Activated CD4-positive, alpha-beta memory T cell treated with anti-CD3 and anti-CD28 coated beads, Interleukin-2, amount 10 ng/mL, durations not matched to agents 7 days and 5 days (primary cell): ENCODE measurements at places on chromosomes 6 and 20.

DNA sequence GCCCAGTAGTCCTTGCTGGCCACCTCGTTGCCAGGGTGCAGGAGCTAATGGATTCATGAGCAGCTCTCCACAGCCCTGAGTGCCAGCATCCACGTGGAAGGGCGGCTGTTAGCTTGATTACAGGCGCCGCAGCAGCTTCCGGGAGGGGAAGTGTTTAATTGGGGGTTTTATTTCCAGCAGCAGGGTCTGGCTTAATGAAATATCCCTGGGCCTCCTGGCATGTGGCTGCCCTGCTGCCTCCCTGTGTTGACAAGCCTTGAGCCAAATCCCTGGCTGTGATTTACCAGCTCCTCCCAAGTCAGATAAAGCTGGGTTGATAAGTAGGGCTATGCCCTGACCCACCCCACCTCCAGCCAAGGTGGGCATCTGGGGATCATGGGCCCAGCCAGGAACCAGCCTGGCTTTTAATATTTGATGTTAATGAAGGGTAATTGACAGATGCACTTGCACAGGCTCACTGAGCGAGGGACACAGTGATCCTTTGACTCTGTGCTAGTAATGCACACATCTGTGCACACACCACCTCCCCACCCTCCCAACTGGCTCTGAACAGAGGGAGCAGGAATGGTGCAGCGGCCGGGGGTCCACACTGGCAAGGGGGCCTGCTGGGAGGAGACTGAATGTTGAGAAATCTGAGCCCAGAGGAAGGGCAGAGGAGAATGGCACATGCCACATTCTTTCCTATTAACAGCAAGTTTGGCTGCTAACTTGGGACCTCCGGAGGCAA lies 13.6 kb downstream of the GLP1R start:
- no peaks in the 10 kb centered on the region for H3K36me3 ChIP-seq
- DNase-seq: no peak
- no peak overlapping the region for H3K27ac ChIP-seq
- H3K27me3 ChIP-seq: peaks cover 7% of the 10 kb centered on the region

GRCh38 chr6:168013250-168013915 lies 15.9 kb downstream of the KIF25 start:
- DNase-seq: no peak
- H3K36me3 ChIP-seq: peaks cover 3% of the 10 kb centered on the region
- no peak overlapping the region for H3K4me3 ChIP-seq
- peaks cover 1% of the 10 kb centered on the region for H3K27me3 ChIP-seq
- no peak overlapping the region for H3K27ac ChIP-seq
- no peaks in the 10 kb centered on the region for H3K4me1 ChIP-seq

- no peaks in the 10 kb centered on the region for H3K27me3 ChIP-seq
- H3K4me1 ChIP-seq: no peaks in the 10 kb centered on the region
- no peak for DNase-seq
- H3K36me3 ChIP-seq: no peaks in the 10 kb centered on the region
These were observed 8.2 kb upstream of the SLC2A12 start for GRCh38 chr6:134060491-134061106.

- H3K36me3 ChIP-seq: peaks cover 79% of the 10 kb centered on the region
- H3K4me1 ChIP-seq: peaks cover 7% of the 10 kb centered on the region
- no peak overlapping the region for H3K4me3 ChIP-seq
- H3K27ac ChIP-seq: peak overlapping the region; percentile 29
- H3K27me3 ChIP-seq: no peaks in the 10 kb centered on the region
These were observed 18.2 kb downstream of the TRIM26 start for GRCh38 chr6:30194797-30195690.

DNA sequence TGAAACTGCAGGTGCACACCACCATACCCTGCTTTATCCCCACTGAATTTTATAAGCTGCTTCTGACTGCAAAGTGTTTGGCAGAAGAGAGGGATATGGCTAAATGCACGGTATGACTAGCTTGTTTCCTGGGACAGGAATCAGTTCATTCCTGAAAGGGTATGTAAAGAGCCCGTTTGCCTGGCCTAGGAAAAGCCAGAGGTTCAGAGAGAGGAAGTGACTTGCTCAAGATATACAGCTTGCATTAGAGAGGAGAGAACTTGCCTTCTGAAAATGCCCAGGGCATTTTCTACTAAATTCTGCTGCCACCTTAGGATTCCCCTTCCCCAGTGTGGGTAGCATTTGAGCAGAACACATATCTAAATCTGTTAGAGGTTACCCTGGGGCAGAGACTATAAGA lies 683 bp upstream of the GCNT2 start:
- H3K4me1 ChIP-seq: peaks cover 3% of the 10 kb centered on the region
- no peak for DNase-seq
- H3K4me3 ChIP-seq: no peak overlapping the region
- no peak overlapping the region for H3K27ac ChIP-seq

DNA sequence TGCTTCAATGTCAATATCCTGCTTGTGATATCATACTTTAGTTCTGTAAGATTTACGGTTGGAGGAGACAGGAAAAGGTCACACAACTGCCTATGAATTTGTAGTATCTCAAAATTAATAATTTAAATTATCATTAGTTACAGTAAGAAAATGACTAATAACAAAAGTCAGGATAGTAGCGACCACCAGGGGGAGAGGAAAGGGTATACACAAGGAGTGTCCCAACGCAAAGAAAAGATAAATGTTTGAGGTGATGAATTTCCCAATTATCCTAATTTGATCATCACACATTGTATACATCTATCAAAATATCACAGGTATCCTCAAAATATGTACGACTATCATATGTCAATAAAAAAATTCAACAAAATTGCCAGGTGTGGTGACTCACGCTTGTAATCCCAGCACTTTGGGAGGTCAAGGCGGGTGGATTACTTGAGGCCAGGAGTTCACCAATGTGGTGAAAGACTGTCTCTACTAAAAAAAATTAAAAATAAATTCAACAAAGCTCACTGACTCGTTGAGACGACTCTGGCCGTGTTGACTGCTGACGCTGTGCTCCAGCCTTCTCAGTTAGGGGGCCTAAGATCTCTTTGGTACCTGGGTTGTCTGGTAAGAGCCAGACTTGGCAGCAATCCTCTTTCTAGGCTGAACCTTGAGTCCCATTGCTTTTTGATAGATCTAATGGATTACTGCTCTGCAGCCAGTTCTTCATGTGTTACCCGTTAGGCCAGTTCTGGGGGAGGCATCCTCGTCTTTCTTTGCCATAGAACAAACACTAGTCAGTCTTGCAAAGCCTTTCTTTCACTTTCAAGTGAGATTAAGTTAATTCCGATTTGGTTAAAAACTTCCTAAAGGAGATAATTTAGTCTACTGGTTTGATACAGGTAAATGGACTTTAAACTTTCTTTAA lies 9.0 kb upstream of the OVOL2 start:
- H3K4me3 ChIP-seq: no peak overlapping the region
- H3K4me1 ChIP-seq: no peaks in the 10 kb centered on the region
- no peaks in the 10 kb centered on the region for H3K36me3 ChIP-seq
- no peak overlapping the region for H3K27ac ChIP-seq
- H3K27me3 ChIP-seq: peaks cover 16% of the 10 kb centered on the region

- H3K27ac ChIP-seq: no peak overlapping the region
- H3K4me1 ChIP-seq: no peaks in the 10 kb centered on the region
- DNase-seq: no peak
- H3K36me3 ChIP-seq: no peaks in the 10 kb centered on the region
- H3K27me3 ChIP-seq: peaks cover 2% of the 10 kb centered on the region
- H3K4me3 ChIP-seq: no peak overlapping the region
These were observed 84.5 kb upstream of the QKI start for GRCh38 chr6:163329991-163330390.

- H3K27me3 ChIP-seq: no peaks in the 10 kb centered on the region
- peaks cover 11% of the 10 kb centered on the region for H3K4me1 ChIP-seq
- peak overlapping the region; percentile 88 for H3K4me3 ChIP-seq
- H3K27ac ChIP-seq: peak overlapping the region; percentile 67
- DNase-seq: no peak
These were observed 632 bp downstream of the PRKN start for GRCh38 chr6:162726947-162727321.

GRCh38 chr20:40232273-40232672 lies 456.8 kb downstream of the MAFB start:
- H3K36me3 ChIP-seq: no peaks in the 10 kb centered on the region
- no peaks in the 10 kb centered on the region for H3K27me3 ChIP-seq
- no peak overlapping the region for H3K4me3 ChIP-seq
- H3K27ac ChIP-seq: no peak overlapping the region
- DNase-seq: no peak

DNA sequence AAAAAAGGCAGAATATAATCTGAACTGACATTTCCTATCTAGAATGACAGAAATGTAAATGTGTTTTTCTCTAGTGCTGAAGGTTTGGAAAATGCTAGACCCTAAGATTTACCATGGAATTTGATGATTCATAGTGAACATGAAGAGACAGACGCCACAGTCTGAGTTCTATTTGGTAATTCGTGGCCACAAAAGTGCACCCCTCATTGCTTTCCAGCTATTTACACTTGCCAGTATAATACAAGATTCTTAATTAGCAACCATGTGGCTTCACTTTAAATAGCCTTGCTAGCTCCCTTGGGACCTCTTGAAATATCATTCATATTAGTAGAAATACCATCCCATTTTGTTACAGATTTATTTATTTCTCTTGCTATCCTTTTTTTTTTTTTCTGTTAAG lies 636.8 kb downstream of the PRKN start:
- no peaks in the 10 kb centered on the region for H3K27me3 ChIP-seq
- no peak overlapping the region for H3K4me3 ChIP-seq
- H3K36me3 ChIP-seq: no peaks in the 10 kb centered on the region

- DNase-seq: peak; percentile 49
- no peaks in the 10 kb centered on the region for H3K36me3 ChIP-seq
- H3K4me1 ChIP-seq: peaks cover 4% of the 10 kb centered on the region
- no peak overlapping the region for H3K4me3 ChIP-seq
- H3K27ac ChIP-seq: no peak overlapping the region
- no peaks in the 10 kb centered on the region for H3K27me3 ChIP-seq
These were observed 1760.2 kb upstream of the DEFB115 start for GRCh38 chr20:29497261-29497671.

DNA sequence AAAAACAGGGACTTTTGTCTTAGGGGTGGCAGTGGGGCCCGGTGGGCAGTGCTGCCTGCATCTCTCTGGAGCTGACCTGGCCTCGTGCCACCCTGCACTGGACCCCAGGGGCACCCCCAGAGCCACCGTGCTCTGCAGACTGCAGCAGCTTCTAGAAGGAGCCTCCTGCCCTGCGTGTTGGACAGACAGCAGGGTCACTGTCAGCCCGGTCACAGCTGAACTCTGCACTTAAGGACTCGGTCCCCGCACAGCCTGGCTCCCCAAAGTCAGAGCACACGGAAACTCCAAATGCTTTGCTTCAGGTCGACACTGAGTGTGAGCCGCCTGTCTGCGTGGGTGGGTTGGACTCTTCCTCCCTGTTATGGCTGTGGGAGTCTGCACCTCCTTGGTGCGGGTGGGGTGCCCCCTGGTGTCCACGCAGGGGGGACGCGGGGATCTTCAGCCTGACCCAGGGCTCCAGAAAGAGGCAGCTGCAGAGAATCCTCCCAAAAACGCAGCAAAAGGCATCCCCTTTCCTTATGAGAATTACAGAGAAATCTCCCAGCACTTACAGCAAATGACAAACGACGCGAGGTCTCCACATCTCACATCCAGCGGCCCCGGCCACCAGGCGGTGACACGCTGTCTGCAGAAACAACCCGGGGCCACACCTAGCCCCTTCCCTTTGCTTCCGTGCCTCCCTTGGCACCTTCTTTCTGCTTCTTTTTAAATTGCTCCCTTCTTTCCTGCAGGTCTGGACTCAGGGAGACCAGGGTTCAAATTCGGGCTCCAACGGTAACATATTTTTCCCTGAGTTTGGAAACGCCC lies 36.3 kb upstream of the DACT2 start:
- H3K36me3 ChIP-seq: no peaks in the 10 kb centered on the region
- no peak overlapping the region for H3K4me3 ChIP-seq
- H3K27ac ChIP-seq: no peak overlapping the region
- peaks cover 1% of the 10 kb centered on the region for H3K27me3 ChIP-seq

DNA sequence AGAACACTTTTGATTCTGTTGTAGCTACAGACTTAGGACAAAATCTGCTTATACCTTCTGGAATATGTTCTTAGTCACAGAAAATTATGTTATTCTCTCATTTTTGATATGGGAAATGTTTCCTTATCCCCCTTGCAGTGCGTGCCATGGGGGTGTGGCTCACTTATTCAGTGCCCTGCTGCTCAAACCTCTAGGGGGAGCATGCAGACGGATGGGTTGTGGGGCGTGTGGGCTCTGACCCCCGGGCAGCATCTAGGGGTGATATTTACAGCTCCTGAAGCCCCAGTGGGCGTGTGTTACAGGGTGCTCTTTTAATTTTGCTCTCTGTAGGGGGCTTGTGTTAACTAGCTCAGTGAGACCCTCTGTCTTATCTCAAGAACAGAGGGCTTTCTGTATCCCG lies 61.3 kb upstream of the FERMT1 start:
- no peaks in the 10 kb centered on the region for H3K27me3 ChIP-seq
- no peaks in the 10 kb centered on the region for H3K4me1 ChIP-seq
- no peak overlapping the region for H3K27ac ChIP-seq
- no peak overlapping the region for H3K4me3 ChIP-seq
- no peak for DNase-seq

DNA sequence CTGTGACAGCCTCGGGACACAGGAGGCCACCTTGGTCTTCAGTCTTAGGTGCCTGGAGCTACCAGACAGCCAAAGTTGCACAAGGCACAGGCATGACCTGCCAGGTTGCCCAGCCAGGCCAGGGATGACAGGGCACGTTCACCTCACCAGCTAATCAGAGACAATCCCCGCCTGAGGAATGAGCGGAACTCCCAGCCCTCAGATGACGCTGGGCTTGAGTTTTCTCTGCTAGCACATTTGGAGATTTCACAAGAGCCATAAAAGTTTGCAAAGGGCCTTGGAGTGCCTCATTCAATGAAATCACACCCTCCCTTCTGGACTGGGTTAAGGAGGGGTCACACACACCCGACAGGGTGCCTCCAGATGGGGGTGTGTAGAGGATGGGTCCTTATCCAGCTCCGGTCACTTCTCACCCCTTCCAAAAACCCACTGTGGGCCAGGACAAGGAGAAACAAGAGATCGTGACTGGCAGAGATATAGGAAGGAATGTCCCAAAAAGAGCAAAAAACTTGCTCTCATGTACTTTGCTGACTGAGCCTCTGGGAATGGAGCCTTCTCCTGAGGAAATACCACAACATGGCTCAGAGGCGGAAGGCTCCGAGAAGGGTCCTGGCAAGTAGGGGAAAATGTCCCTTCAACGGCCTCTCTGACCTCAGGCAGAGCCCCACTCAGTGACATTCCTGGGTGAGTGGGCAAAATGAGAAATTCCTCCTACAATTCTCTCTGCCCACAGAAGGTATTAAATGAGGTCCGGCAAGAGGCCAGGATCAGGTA lies 121.6 kb downstream of the ISM1 start:
- no peak for DNase-seq
- no peaks in the 10 kb centered on the region for H3K27me3 ChIP-seq
- no peaks in the 10 kb centered on the region for H3K4me1 ChIP-seq
- H3K36me3 ChIP-seq: no peaks in the 10 kb centered on the region

GRCh38 chr20:52754366-52754765 lies 217.8 kb upstream of the TSHZ2 start:
- no peaks in the 10 kb centered on the region for H3K4me1 ChIP-seq
- no peaks in the 10 kb centered on the region for H3K27me3 ChIP-seq
- no peak for DNase-seq
- H3K27ac ChIP-seq: no peak overlapping the region
- H3K4me3 ChIP-seq: no peak overlapping the region

GRCh38 chr6:7045331-7045730 lies 62.4 kb upstream of the RREB1 start:
- H3K36me3 ChIP-seq: no peaks in the 10 kb centered on the region
- no peak for DNase-seq
- H3K27me3 ChIP-seq: peaks cover 19% of the 10 kb centered on the region
- no peak overlapping the region for H3K4me3 ChIP-seq
